ENCODE measurements at places on chromosomes 4 and X. TPM values are rescaled to one million over a fixed set of nuclear protein-coding genes. Genes with fewer than 3 reads are reported as not detected.

Gene SPATA4
- total RNA-seq, result 0.17 TPM

Gene FAM13A
- total RNA-seq, result 7.0 TPM

Gene MAGEA10
- total RNA-seq, result 0.05 TPM

Gene FGF5
- 0.32 TPM for total RNA-seq

Gene QRFPR
- not detected for total RNA-seq

Gene GPR78
- 0.05 TPM for total RNA-seq

Gene ZFP92
- 0.53 TPM for total RNA-seq

Gene CABS1
- not detected for total RNA-seq

Gene HEPH
- not detected for total RNA-seq

Gene SLBP
- total RNA-seq, result 67.8 TPM

Gene SSX4B
- total RNA-seq, result not detected

Gene CXorf65
- total RNA-seq, result not detected

Gene BBS12
- 2.8 TPM for total RNA-seq

Gene HMX1
- 0.13 TPM for total RNA-seq

Gene NLGN3
- total RNA-seq, result 0.97 TPM

Gene TCEAL6
- not detected for total RNA-seq

Gene HTN1
- total RNA-seq, result not detected

Gene ACE2
- total RNA-seq, result 0.06 TPM

Gene ZNF157
- 0.05 TPM for total RNA-seq

Gene RGN
- not detected for total RNA-seq

Gene HPSE
- total RNA-seq, result 1.2 TPM

Gene TMEM164
- total RNA-seq, result 106 TPM

Gene NEK1
- 2.3 TPM for total RNA-seq

Gene PDK3
- total RNA-seq, result 5.1 TPM

Gene OPN1MW
- total RNA-seq, result not detected

Gene RS1
- total RNA-seq, result not detected

Gene SLC6A14
- not detected for total RNA-seq

Gene PCDH11X
- total RNA-seq, result not detected

Gene F8A2
- total RNA-seq, result not detected

Gene PDCL2
- total RNA-seq, result not detected

Gene MAGEA2
- 0.07 TPM for total RNA-seq

Gene HELT
- total RNA-seq, result not detected

Gene NSG1
- 8.1 TPM for total RNA-seq

Gene NDUFB11
- 167 TPM for total RNA-seq

Gene KIT
- total RNA-seq, result 0.02 TPM

Measured in A549 treated with Hydrocortisone at 1 μM for 4 hours (cell line).